ENCODE measurements at places on chromosomes 5 and 9.

- no peak for DNase-seq
Measured at GRCh38 chr5:36691226-36691625, 84.8 kb downstream of the SLC1A3 start.

- DNase-seq, result no peak
Measured at GRCh38 chr9:69494208-69494607, 169.2 kb downstream of the ENTREP1 start.

DNA sequence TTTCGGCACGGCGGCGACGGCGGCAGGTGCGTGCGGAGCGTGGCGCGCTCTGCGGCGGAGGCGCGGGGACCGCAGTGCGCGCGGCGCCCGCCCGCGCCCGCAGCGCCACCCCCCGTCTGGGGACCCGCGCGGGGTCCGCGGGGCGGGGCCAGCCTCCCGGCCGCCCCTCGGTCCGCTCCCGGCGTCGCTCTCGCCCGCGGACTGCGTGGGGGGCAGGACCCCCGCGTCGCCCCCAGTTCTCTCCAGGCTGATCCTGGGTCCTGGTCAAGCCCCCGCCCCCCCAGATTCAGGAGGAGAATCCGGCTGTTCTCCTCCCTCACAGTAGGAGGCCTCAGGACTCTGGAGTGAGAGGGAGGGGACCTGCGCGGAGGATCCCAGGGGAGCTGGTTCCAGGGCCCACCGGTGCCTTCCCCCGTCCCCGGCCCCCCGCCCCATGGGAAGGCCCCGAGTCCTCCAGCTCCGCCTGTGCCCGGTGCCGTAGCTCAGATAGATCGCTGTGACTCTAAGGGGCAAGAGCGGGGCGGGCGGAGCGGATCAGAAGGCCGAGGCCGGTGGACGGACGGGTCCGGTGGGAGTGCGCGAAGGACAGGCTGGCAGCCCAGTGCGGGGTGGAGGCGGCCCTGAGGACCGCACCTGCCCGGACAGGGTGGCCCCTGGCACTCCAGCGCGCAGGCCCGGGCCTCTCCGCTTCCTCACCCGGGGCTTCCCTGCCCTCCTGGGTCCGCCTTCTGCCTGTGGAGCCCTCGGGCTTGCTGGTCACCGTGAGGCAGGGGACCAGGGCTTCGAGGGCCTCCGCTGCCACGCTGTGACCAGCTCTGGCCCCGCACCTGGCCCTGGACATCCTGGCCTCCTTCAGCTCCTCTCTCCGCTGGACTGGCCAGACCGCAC is at the start of gene RNF208:
Gene RNF208, minus strand, starts transcription at position 51 of the 888 bp plus-strand sequence. CDS start 1,028 bp downstream, outside the sequence.
- DNase-seq, result no peak

GRCh38 chr5:99379187-99379586 is 450.4 kb upstream of the CHD1 start:
- DNase-seq, result no peak

- DNase-seq, result no peak
Measured at GRCh38 chr9:127767410-127767809, 11.1 kb downstream of the SH2D3C start.

- DNase-seq, result no peak
Measured at GRCh38 chr9:18688581-18689565, 214.9 kb downstream of the ADAMTSL1 start.
